ENCODE measurements at places on chromosomes 3 and 15.
A peak's percentile ranks its signal among the peaks of the same experiment; 100 is the strongest.

DNA sequence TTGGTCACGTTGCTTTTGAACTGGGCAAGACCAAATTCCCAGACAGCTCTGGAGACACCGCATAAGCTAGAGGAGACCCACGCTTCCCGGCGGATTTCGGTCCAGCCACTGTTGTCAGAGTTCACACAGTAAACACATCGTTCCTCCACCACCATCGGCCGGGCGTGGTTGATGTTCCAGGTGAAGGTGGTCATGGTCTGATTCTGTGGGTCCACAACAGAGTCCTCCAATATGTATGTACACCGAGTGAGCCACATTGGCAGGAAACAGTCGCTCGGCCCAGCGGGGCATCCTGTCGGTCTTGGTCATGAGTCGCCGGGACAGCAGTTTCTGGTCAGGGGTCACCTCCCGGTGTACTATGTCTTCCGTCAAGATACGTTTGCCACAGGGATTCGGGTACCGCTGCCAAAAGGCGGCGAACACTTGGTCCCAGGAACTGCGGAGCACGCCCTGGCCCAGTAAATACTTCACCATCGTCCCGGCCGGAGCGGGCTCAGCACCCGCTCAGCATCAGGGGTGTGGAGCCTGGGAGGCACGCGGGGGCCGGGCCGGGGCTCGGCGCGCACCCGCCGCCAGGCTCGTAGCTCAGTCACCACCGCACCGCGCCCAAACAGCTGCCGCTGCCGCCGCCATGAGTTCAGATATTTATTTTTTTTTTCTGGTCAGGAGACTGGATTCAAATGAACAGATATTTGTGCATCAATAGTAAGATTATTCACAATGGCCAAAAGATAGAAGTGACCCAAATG is 36.7 kb upstream of the NANOGP8 start:
- no peak for DNase-seq

GRCh38 chr3:110180733-110181132 is 843.4 kb upstream of the DPPA4 start:
- no peak for DNase-seq

DNA sequence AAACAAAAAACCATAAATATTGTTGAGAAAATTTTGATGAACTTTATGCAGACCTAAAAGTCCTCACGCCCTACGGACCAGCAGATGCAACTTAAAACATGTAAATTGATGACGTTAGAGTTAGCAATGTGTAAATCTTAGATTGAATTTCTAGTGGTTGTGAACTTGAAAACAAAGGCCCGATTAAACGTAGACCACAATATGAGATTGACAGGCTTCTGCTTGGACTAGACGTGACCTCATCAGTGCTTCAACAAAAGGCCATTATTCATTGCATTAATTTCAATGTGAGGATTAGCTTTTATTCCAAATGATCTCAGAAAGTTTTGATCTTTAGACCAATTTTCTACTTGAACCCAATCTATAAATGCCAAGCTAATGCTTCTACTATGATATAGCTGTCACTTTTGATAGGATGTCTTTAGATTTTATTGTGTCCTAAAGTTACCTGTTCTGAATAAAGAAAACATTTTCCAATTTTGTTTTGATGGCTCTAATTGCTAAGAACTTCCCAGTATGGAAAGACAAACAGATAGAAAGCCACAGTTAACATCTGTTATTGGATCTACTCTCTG is 55.4 kb upstream of the SPPL2A start:
- DNase-seq, result no peak

GRCh38 chr3:100063929-100064461 is 50.3 kb downstream of the FILIP1L start:
- no peak for DNase-seq

DNA sequence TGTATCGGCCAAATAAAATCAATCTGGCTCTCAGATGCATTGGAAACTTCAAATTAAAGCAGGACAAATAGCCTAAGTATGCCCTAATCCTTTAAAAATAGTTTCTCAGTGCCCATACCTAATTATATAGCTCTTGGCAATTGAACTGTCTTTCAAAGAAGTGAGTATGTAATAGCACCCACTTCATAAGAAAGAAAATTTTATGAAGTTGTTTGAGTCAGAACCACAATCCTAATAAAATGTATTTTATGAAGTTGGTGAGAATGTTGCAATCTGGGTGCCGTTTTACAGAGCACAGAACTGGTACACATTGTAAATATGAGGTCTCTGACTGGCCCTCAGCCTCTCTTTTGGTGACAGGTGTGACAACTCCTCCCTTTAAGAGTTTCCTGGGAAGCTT is 45.4 kb downstream of the EPHB1 start:
- no peak for DNase-seq

DNA sequence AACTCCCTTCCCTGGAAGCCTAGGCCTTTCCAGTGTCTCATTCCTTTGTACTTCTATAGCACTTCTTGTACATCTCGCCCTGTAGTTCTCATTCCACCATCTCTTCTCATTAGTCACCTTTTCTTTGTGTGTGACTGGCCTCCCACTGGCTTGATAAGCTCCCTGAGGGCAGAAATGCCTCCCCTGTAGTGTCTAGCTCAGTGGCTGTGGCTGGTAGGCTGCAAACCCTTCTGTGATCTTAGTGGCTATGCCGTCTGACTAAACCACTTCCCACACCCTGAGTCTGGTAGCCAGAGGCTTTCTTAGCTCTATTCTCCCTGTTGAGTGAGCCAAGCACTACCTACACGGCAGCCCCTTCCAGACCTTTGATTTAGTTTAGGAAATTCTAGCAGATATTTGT is 24.4 kb upstream of the TNFAIP8L3 start:
- DNase-seq, result no peak

DNA sequence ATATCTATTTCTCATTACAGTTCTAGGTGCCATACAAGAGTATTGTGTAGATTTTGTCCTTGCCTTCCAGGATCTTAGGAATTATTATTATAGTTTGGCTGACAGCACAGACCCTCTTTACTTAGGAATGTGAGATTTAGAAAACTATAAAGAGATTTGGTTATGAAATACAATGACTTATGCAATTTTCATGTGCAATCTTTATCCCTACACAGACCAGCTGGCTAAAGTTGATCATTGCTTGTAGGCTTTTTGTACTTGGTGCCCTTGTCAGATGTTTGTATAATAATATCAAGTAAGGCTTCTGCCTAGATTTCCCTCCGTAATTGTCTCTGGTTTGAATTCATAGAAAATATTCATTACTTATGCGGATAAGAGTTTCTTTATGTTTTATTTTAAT is 174.5 kb upstream of the GAP43 start:
- no peak for DNase-seq

DNA sequence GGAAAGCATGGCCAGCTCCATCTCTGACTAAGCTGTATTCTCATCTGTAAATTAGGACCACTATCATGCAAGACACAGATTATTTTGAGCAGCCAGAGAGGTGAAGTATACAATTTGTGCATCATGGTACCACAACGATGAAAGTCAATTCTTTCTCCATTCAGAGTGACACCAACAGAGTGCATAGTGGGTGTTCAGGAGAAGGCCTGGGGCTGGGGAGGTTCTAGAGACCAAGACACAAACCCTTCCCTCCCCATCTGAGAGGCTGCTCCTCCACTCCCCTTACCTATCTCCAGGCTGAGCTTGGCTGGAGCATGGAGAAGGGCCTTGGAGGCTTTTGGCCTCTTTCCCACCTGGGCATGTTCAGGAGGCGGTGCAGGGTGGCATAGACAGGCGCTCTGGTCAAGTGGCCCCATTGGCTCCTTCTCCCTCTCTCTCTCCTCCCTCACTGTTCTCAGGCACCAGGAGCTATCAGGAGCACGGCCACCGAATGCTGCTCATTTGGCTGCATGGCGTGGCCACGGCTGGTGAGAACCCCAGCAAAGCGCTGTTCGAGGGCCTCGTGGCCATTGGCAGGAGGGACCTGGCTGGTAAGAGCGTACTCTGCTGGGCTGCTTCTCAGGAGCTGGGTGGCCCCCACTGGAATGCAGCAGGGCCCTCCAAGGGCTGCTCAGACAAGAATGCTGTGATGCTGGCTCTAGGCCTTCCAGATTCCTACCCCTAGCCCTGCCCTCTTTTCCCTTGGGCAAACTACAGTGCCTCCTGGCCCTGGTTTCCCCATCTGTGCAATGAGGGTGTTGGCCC is 37.9 kb downstream of the ANKDD1A start:
- DNase-seq, result no peak

DNA sequence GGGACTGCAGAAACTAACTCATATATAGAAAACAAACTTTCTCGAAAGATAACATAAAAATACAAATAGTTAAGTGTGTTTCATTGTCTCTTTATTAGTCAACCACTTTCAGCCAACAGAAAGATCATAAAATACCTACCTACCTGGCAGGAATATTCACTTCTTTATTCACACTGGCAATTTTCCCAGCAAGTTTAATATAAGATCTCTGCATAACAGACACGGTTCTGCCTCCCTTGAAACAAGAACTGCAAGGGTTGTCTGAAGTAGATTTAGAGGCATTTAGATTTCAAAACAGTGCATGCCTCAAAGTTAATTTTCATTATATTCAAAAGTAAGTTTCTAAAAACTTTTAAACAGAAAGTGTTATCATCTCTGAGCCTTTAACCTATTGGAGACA is 7.1 kb downstream of the NPTN start:
- DNase-seq, result no peak

DNA sequence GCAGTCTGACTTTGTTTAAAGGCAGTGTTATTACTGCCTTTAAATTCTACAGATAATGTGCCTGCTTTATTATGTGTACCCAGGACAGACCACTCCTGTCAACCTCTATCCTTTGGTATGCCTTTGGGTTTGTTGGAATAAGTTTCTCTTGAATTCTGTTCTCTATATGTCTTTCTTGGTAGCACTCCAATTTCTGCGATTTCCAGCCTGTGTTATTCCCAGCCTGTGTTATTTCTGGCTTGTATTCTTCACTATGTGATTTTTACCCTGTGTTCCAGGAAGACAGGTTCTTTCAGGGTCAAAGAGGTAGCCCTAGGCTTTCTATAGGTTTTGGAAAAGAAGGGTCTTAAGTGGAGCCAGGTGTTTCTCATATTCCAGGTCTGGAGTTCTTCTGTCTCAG is 407.4 kb upstream of the AZI2 start:
- DNase-seq, result no peak

DNA sequence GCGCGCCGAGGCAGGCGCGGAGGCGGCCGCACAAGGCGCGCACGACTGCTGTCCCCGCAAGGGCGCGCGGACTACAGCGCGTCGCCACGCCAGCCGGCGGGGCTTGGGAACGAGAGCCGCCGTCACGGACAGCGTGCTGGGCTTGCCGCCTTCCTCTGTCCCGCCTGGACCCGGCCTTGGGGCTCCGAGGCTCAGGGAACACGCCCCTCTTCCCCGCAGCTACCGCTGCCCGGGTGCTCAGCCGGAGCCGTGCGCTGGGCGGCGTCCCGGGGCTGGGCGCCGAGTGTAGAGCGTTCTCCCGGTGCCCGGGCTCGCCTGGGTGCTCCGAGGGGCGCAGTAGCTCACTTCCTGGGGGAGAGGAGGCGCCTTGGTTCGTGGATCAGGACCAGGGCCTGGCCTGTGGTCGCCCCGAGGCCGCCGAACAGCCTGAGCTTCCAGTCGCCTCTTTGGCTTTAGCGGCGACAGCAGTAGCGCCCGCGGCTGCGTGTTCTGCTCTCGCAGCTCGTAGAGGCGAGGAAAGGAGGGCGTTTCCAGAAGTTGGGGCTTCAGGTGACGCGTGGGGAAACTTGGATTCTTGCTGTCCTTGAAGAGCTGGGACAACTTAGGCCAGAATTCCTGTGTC is 226.7 kb upstream of the C2CD4B start:
- peak; percentile 13 for DNase-seq

- no peak for DNase-seq
These were observed 78.9 kb upstream of the DPH6 start for GRCh38 chr15:35624881-35625280.

- DNase-seq, result no peak
These were observed 116.8 kb upstream of the SPATA16 start for GRCh38 chr3:173257797-173258196.

DNA sequence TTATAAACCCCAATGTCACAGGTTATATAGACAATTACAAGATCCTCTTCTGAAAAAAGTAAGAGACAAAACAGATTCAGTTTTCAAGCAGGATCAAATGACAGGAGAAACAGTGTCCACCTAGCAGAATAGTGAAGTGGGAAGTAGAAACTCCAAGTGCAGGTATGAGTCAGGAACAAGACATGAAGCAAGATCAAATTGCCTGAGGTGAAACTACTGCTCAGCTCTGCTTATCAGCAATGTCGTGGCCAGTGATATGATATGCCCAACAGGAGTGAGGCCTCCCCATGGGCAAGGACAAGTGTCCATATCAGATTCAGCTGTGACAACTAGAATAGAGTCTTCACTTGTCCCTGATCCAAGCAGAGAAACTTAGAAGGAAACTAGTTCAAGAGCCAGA is 100.0 kb downstream of the ZMAT3 start:
- no peak for DNase-seq

DNA sequence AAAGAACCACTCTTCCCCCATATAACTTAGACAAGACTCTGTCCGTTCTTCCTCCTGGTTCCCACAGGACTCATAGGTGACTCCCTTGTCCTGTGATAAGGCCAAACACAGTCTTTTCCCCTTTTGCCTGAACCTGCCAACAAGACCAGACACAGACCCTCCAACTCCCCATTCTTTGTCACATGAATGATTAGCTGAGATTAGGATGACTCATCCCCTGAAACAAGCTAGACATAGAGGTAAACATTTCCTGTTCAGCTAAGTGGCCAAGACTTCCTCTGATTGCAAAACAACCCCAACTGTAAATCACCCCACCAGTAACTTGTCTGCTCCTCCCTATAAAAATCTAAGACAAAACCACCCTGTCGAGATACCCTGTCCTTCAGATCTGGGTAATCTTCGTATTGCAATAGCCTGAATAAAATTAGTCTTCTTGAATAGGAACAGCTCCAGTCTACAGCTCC is 11.4 kb upstream of the HTR3E start:
- no peak for DNase-seq

DNA sequence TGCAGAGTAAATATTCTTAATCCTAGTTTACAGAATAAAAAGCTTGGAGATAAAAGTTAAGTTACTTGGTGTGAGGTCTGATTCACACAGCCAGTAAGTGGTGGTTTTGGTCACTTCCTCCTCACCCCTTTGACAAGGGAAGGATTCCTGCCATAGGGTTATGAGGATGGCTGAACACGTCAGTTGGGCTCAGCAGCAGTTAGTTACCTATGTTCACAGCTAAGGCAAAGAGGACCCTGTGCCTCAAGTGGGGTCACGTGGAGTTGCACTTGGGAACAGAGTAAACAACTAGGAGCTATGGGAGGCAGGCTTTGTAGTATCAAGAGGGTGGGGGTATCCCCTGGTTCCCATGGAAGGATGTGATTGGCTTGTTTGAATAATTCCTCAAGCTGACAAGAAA is 232.2 kb downstream of the UBE2E2 start:
- no peak for DNase-seq
